ENCODE measurements at places on chromosomes 12 and 14. TPM values are rescaled to one million over a fixed set of nuclear protein-coding genes. Genes with fewer than 3 reads are reported as not detected.

SLC17A8 gene
- total RNA-seq = not detected

SMCO2 gene
- not detected for total RNA-seq

OASL gene
- total RNA-seq = 1.3 TPM

DNA sequence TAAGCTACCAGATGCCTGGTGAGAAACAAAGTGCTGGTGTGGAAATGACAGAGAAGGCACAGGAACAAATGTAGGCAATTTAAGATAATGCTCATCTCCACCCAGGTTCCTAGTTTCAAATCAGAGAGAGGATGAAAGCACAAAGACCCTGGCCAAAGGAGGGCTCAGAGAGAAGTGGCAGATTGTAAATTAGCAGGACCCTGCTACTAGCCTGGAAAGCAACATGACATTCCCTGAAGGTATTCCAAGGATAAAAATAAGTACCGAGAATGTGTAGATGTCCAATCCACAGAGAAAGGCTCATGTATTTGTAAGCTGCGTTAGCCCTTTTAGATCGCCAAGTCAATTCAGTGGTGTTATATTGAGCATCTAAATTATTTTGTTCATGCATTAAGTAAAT is 324.0 kb downstream of the TMEM117 start:
- H3K36me3 ChIP-seq = no peaks in the 10 kb centered on the region
- no peak for DNase-seq
- H3K4me1 ChIP-seq = no peaks in the 10 kb centered on the region

DNA sequence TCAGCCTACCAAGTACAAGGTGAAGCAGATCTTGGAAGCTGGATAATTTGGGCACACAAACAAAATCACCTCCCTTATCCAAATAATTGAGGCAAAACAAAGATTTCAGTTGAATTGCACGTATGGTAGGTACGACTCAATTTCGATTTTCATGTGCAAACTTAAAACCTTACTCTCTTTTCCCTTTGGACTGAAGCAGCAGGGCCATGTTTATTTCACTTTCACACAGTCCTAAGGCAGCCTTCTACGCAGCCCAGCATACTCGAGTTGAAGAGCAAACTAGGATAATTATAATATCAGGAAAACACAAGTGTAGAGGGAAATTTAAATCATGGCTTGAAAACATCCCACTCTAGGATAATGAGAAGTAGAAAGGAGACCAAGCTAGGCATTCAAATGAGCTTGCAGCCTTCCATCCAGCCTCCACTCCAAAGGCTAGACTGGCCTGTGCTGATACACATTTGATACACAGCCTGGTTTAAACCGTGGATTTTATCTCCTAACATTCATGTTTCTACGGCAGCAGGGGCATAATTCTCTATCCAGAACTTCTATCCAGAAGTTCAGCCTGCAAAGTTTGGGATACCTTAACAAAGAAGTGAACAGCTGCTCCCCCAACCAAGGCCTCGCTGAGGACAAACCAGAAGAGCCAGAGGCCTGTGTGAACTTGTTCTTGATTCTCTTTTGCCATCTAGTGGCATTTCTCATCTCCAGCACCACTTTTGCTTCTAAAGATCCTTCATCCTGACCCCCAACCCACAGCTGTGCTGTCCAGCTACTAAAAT is 2.4 kb upstream of the RNASE7 start:
- H3K27ac ChIP-seq = peak overlapping the region; percentile 80
- H3K4me3 ChIP-seq = no peak overlapping the region
- peak; percentile 50 for DNase-seq
- H3K27me3 ChIP-seq = no peaks in the 10 kb centered on the region

GRCh38 chr12:121260091-121260490 is 36.4 kb downstream of the CAMKK2 start:
- DNase-seq = no peak
- no peak overlapping the region for H3K27ac ChIP-seq
- no peak overlapping the region for H3K4me3 ChIP-seq
- no peaks in the 10 kb centered on the region for H3K27me3 ChIP-seq
- H3K36me3 ChIP-seq = no peaks in the 10 kb centered on the region

DNA sequence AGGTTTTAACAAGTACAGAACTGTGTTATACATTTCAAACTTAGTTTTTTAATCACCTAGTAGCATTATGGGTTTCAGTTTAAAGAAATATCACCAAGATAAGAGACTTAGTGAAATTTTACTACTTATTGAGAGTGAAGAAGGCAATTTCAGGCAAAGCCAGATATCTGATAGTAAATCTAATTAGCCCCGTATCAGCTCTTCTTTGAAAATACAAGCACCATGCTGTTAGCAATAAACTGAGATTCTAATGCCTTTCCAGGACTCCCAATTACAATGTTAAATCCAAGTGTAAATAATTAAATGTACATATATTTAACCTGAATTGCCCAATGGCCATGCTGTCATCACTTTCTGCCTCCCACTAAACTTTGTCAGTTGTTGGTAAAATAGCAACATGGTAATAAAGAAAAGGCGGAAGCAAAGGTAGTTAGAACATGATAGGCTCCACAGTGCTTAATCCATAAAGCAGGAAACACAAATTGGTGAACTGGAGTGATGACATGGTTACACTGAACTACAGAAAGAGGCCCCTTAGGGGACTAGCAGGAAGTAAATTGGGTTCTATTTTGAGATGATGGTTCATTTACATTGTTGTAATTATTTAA is 646.1 kb downstream of the C12orf50 start:
- H3K4me3 ChIP-seq = no peak overlapping the region
- H3K27me3 ChIP-seq = no peaks in the 10 kb centered on the region
- DNase-seq = no peak
- no peaks in the 10 kb centered on the region for H3K36me3 ChIP-seq
- no peak overlapping the region for H3K27ac ChIP-seq

DNA sequence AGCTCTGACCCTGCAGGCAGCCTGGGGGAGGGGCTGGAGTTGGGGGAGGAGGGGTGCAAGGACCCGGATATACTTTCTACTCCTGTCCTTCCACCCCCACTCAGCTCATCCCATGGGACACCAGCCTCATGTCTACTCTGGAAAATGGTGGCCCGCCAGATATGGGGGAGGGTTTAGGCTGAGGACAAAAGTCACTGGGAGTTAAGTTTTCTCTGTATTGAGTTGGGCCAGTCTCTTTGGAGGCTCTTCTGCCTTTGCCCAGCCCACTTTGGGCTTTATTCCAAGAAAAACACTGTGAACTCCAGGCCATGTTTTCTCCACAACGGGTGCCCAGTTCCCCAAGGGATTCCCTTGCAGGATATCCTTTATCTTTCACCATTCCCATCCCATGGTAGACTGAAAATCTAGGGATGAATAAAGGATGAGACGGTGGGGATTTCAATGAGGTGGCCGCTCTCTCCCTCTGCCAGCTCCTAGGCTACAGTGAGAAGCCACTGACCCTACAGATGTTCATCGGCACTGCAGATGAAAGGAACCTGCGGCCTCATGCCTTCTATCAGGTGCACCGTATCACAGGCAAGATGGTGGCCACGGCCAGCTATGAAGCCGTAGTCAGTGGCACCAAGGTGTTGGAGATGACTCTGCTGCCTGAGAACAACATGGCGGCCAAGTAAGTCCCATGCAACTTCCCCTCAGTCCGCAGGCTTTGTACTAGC is 4.9 kb downstream of the NFATC4 start:
- H3K4me3 ChIP-seq = no peak overlapping the region
- no peaks in the 10 kb centered on the region for H3K4me1 ChIP-seq
- no peaks in the 10 kb centered on the region for H3K27me3 ChIP-seq
- no peaks in the 10 kb centered on the region for H3K36me3 ChIP-seq
- H3K27ac ChIP-seq = peak overlapping the region; percentile 61

GRCh38 chr12:53988541-53989226 is 3.7 kb downstream of the HOXC10 start:
- DNase-seq = no peak
- no peak overlapping the region for H3K27ac ChIP-seq
- peaks cover 97% of the 10 kb centered on the region for H3K27me3 ChIP-seq
- H3K36me3 ChIP-seq = no peaks in the 10 kb centered on the region

DNA sequence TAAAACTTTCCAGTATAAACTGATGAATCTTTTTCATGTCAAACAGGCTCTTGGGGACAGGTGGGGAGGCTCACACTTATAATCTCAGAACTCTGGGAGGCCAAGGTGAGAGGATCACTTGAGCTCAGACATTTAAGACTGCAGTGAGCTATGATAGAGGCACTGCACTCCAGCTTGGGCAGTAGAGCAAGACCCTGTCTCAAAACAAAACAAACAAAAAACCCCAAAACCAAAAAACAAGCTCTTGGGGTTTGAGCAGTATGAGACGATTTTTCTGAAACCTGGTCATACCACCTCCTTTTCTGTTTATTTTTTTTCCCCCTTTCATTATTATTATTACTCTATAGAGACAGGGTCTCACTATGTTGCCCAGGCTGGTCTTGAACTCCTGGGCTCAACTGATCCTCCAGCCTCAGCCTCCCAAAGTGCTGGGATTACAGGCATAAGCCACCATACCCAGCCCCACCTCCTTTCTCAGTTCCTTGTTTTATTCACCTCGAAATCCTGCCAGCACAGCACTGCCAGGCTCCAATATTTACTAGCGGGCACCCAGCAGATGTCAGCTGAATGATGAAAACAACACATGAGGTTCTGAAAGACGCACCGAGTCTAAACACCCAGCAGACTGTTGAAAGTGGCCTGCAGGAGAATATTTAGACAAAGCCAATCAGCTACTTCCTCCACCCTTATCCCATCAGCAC is 19.5 kb upstream of the CDK17 start:
- peaks cover 7% of the 10 kb centered on the region for H3K4me1 ChIP-seq
- no peaks in the 10 kb centered on the region for H3K36me3 ChIP-seq
- H3K27ac ChIP-seq = no peak overlapping the region
- no peak overlapping the region for H3K4me3 ChIP-seq
- DNase-seq = no peak
- H3K27me3 ChIP-seq = no peaks in the 10 kb centered on the region

DNA sequence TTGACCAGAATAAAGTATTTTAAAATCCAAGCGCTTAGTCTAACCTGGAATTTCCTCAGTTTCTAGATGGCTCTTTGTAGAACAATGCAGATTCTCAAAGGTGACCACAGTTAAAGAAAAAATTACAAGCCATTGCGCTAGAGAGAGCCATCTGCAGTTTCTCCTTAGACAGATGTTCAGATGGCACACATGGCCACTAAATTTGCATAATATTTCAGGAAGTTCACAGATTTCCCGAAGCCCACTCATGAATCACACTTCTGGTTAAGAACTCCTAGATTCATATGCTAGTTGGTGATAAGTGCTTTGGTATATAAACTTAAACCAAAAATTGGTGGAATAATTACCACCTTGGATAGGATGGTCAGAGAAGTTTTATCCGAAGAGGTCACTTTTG is 749 bp downstream of the AKAP3 start:
- H3K4me3 ChIP-seq = peak overlapping the region; percentile 76
- no peaks in the 10 kb centered on the region for H3K36me3 ChIP-seq
- H3K27me3 ChIP-seq = no peaks in the 10 kb centered on the region
- DNase-seq = no peak
- H3K4me1 ChIP-seq = no peaks in the 10 kb centered on the region
